IMR-90 (cell line): ENCODE measurements at places on chromosomes 2 and 18.

DNA sequence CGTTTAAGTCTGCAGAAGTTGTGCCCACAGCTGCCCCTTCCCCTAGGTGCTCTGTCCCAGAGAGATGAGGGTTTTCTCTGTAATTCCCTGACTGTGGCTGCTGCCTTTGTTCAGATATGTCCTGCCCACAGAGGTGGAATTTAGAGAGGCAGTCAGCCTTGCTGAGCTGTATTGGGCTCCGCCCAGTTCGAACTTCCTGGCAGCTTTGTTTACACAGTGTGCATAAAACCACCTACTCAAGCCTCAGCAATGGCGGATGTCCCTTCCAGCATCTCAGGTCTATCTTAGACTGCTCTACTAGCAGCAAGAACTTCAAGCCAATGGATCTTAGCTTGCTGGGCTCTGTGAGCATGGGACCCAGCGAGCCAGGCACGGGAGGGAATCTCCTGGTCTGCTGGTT lies 48.1 kb downstream of the LHCGR start:
- DNase-seq, result peak; percentile 30

DNA sequence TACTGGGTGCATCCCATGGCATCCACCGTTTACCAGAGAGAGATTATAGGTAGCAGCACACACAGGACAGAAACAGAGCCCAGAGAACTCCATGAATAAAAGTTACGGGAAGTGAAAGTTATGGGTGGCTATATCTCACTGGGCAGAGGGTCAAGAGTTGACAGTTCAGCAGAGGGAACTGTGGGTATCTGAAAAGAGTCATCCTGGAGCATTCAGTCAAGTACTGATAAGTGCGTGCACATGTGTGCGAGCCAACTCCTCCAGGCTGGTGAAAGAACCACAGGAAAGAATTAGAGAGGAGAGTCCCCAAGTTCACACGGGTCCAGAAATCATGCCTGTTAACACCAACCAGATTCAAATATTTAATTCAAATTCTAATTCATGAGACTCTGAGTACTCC lies 1588.2 kb downstream of the LRP1B start:
- DNase-seq, result no peak

DNA sequence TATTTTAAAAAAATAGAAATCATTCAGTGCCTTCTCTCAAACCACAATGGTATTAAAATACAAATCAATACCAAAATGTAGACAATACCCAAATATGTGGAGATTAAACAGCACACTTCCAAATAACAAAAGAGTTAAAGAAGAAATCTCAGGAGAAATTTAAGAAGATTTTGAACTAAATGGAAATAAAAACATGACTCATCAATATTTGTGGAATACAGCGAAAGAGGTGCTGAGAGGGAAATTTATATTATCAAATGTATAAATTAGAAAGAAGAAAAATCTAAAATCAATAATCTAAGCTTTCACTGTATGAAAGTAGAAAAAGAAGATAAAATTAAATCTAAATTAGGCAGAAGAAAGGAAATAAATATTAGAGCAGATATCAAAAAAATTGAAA lies 233.1 kb downstream of the RPIA start:
- DNase-seq, result no peak

DNA sequence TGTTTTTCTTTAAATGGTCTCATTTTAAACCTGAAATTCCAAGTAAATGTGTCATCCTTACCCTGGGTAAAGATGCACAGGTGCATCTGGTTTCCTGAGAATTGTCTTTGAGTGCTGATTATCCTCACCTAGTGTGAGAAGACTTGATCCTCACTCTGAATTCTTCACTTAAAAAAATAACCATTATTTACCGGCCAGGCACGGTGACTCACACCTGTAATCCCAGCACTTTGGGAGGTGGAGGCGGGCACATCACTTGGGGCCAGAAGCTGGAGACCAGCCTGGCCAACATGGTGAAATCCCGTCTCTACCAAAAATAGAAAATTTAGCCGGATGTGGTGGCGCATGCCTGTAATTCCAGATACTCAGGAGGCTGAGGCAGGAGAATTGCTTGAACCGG lies 9.9 kb upstream of the WNT6 start:
- DNase-seq, result no peak
